Aortic smooth muscle cell (primary cell): ENCODE measurements at places on chromosomes 7 and 10. TPM values are rescaled to one million over a fixed set of nuclear protein-coding genes. Genes with fewer than 3 reads are reported as not detected.

The SPDYE11 gene
- not detected in 2 replicates for total RNA-seq

The MOGAT3 gene
- total RNA-seq = not detected in 2 replicates

The SPDYE9 gene
- not detected in 2 replicates for total RNA-seq

The ZWINT gene
- 33.6 and 50.2 TPM in 2 replicates for total RNA-seq

The CAV1 gene
- 304 and 315 TPM in 2 replicates for total RNA-seq

The MACC1 gene
- total RNA-seq = under 0.01 and 0.06 TPM in 2 replicates

The CDH23 gene
- total RNA-seq = 0.12 and 0.26 TPM in 2 replicates

The BLNK gene
- not detected in 2 replicates for total RNA-seq

The TMEM254 gene
- 5.8 and 6.9 TPM in 2 replicates for total RNA-seq

The LAMB1 gene
- total RNA-seq = 549 and 614 TPM in 2 replicates

The RAB19 gene
- total RNA-seq = not detected in 2 replicates

The ITIH5 gene
- total RNA-seq = 0.13 and 0.19 TPM in 2 replicates

The STEAP1B gene
- total RNA-seq = 18.9 and 28.8 TPM in 2 replicates

The PHKG1 gene
- total RNA-seq = 2.0 and 9.4 TPM in 2 replicates

The CPVL gene
- 0.13 TPM in 1 of 2 replicates, not detected in the other for total RNA-seq

The AKR1D1 gene
- not detected in 2 replicates for total RNA-seq

The ZNF804B gene
- not detected in 2 replicates for total RNA-seq

The TAF5 gene
- 2.3 and 2.6 TPM in 2 replicates for total RNA-seq

The GHRHR gene
- total RNA-seq = not detected in 2 replicates

The COL17A1 gene
- total RNA-seq = 1.3 and 1.4 TPM in 2 replicates

The MSMB gene
- not detected in 2 replicates for total RNA-seq

The NKX2-3 gene
- total RNA-seq = not detected in 2 replicates

The STARD3NL gene
- 73.4 and 78.2 TPM in 2 replicates for total RNA-seq

The RNF32 gene
- 0.62 and 1.2 TPM in 2 replicates for total RNA-seq

The CPN1 gene
- not detected in 2 replicates for total RNA-seq

The MALRD1 gene
- total RNA-seq = 0.56 and 0.66 TPM in 2 replicates

The PAX4 gene
- total RNA-seq = not detected in 2 replicates

The SPDYE16 gene
- 0.06 and 0.13 TPM in 2 replicates for total RNA-seq

The CFAP70 gene
- 1.6 and 2.0 TPM in 2 replicates for total RNA-seq

The AEBP1 gene
- 141 and 228 TPM in 2 replicates for total RNA-seq

The GBX1 gene
- not detected in 2 replicates for total RNA-seq
